Stimulated activated CD8-positive, alpha-beta memory T cell treated with anti-CD3 and anti-CD28 coated beads, Interleukin-4, amount 100 ng/mL, for 4 hours (primary cell): ENCODE measurements at places on chromosomes 11 and 22.

DNA sequence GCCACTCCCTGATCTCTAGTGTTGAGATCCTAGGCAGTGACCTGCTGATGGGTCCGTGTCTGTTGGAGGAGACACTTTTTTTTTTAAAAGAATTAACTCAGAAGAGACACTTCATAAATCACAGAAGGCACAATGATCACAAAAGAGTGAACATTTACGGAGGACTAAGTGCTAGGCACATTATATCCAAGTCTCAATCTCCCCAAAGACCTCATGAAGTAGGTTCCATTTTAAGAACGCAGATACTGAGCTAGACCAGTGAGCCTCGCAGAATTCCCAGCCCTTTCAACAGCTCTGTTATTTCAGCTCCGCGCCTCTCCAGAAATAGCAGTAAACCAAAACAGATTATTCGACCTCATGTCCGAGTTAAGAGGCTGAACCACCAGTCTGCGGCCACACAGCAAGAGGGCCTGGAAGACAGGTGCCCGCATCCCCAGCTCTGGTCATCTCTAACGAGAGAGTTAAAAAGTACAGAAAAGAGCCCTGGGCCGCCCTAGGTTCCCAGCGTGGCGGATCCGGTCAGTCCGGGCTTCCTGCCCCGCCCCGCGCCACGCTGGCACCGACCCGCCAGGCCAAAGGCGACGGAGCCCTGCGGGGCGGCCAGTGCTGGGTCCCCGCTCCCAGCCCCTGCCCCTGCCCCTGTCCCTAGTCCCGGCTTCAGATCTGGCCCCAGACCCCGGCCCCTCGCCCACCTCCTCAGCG is 612 bp downstream of the XBP1 start:
- DNase-seq = no peak

DNA sequence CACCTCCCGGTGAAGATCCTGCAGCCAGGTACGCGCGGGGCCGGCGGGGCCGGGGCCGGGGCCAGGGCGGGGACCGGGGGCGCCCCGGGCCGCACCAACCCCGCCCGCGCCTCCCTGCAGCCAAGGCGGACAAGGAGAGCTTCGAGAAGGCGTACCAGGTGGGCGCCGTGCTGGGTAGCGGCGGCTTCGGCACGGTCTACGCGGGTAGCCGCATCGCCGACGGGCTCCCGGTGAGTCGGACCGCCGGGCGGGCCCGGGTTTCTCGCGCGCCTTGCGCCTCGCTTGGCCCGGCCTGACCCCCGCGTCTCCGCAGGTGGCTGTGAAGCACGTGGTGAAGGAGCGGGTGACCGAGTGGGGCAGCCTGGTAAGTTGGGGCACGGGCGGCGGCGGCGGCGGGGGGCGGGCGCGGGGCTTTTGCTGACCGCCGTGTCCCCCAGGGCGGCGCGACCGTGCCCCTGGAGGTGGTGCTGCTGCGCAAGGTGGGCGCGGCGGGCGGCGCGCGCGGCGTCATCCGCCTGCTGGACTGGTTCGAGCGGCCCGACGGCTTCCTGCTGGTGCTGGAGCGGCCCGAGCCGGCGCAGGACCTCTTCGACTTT is 531 bp downstream of the PIM3 start:
- DNase-seq = no peak

DNA sequence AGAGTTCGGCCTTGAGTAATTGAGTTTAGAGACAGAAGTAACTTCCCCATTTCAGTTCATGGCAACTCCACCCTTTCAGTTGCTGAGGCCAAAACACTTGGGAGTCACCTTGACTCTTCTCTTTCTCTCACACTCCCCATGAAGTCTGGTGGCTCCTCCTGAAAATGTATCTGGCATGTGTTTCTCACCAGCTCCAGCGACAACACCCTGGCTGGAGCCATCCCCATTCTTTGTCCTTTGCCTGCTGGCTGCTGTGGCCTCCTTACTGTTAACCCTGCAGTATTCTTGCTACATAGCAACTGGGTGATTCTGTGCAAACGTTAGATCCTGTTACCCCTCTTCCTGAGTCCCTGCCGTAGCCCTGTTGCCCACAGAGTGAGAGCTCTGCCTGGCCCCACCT is 23.8 kb downstream of the SLC6A5 start:
- no peak for DNase-seq

- no peak for DNase-seq
These were observed 380.1 kb downstream of the SHANK2 start for GRCh38 chr11:70872299-70872698.

DNA sequence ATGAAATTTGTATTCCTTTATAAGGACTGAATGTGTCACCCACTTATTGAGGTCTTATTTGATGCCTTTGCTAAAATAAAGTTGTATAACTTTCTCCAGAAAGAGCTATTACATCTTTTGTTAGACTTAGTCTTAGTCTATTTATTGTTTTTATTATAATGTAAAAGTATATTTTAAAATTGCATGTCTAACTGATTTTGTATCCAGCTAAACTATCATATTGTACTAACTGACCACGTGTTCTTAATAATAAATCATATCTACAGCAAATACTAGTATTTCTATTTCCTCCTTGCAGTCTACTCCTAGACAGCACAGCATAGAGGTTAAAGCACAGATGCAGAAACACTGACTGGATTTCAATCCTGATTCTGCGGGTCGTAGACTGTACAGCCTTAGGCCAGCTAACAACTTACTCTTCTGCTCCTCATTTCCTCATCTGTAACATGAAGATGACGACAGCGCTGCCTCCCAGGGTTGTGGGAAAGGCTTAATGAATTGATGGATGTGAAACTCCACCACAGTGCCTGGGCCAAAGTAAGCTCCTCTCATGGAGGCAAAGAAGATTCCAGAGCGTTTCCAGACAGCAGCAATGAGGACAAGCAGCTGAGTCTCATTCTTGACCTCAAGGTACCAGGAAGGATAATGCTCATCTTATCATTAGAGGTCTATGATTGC is 13.2 kb downstream of the IFITM10 start:
- no peak for DNase-seq

DNA sequence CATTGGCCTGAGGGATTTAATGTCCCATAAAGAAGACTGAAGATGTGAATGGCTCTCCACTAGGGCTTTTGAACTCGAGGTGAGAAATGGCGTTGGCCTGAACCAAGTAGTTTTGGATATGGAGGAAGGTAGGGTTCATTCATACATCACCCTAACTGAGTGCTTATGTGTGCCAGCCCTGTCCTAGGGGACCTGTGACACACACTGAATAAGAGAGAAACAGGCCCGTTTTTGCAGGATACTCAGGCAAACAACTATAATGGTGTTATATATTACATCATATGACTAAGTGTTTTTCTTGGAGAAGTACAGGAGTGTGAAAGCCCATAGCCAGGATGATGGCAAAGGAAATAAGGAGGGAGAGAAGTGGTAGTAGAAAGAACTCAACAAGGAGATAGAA is 368.1 kb downstream of the TMEM135 start:
- no peak for DNase-seq

GRCh38 chr11:64800303-64801157 is 2.5 kb downstream of the MAP4K2 start:
- DNase-seq = no peak

- no peak for DNase-seq
These were observed 7.6 kb upstream of the MUC5AC start for GRCh38 chr11:1150116-1150515.

DNA sequence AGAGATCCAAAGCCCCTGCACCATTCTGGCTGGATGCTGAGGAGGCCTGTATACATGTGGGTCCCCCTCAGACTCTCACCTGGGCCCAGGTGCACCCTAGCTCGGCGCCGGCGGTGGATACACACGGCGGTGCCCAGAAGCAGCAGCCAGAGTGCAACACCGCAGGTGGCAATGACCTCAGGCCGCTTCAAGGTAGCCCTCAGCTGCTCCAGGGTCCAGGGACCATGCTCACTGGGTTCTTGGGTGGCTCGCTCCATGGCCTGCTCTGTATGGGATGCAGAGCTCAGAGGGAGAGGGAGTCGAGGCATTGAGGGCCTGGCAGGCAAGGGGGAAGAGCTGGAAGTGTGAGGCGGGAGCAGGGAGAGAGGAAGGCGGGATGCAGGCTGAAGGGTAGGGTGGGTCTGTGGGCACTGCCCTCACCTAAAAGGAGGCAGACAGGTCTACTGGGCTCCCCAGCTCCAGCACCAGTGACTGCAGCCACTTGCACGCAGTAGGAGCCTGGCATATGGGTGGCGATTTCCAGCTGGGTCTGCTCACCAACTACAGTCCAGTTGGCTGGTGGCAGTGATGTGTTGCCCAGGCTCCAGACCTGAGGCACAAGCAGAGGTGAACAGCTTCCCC is 3.8 kb downstream of the ROBO4 start:
- no peak for DNase-seq

- DNase-seq = no peak
These were observed 57.5 kb upstream of the PLET1 start for GRCh38 chr11:112318184-112318591.

- DNase-seq = no peak
These were observed 58.3 kb downstream of the CERK start for GRCh38 chr22:46679706-46680269.

- no peak for DNase-seq
These were observed 127.2 kb upstream of the ALX4 start for GRCh38 chr11:44437122-44437521.

- DNase-seq = no peak
These were observed at the start of gene OR5D14 for GRCh38 chr11:55795256-55795655. TSS of gene OR5D14 (plus strand) at chr11:55795556. CDS start at chr11:55795556, 0 bp downstream.

- DNase-seq = no peak
These were observed 58.1 kb upstream of the FAM181B start for GRCh38 chr11:82791779-82792178.

DNA sequence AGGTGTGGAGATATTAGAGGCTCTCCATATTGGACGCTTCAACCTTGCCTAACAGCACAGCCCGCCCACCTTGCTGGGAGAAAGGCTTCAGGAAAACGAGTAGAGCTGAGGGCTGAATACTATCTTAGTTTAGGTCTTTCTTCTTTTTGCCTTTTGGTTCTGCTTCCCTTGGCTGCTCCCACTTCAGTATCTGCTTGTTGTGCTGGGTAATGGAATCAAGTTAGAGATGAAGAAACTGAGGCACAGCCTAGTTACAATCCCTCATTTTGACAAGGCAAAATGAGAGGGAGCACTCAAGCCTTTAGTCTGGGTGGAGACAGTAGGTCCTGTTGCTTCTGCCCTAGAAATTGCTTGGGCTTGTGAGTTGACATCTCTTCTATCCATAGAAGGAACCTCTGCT is 41.3 kb upstream of the HSD17B12 start:
- DNase-seq = no peak

GRCh38 chr11:115522302-115522701 is 18.1 kb upstream of the CADM1 start:
- DNase-seq = no peak

GRCh38 chr11:59212744-59213631 is at the start of gene MPEG1:
TSS of gene MPEG1 (minus strand) at chr11:59212927. CDS start at chr11:59212865, 62 bp downstream.
- DNase-seq = no peak

DNA sequence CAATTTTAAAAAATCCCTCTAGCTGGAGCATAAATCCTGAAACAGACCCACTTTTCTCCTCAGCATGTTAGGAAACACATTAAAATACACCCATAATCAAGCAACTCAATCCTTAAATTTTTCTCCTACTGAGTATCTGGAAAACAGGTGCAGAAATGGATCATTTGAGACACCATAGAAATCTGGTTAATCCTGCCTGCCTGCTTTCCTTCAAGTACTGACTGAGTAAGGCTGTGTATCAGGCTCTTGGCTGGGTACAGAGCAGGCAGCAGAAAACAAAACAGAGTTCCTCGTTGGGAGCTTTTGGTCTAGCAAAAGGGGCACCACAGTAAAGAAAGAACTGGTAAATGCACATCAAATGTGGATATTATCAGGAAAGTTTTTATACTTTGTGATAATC is 1.9 kb downstream of the KCNQ1OT1 start:
- DNase-seq = no peak

DNA sequence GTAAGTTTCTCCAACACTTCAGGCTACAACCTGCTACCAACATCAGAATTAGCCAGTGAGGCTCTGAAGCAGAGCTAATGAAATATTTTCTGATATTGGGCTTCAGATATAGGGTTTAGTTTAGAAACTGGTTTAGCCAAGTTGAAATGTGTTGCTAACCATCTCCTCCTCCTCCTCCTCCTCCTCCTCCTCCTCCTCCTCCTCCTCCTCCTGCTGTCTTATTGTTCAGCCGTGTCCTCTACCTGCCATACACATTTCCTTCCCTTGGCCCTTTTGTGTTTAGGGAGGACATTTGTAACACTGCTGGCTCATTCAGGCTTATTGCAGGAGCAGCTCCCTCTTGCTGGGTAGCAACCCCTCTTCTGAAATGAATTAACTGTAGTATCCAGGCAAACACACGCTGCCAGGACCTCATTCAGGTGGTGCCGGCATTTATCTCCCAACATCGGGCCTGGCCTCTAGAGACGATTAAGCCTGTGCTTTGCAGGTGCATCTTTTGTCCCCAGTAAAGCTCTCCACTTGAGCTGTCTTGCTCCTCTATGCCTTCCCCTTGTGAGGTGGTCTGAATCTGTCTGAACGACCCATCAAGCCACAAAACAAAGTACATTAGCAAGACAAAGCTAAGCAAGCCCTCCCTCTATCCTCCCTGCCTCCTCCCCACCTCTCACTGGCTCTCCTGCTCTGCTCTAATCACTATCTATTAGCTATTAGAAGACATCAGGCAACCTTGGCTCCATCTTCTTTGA is 82.9 kb downstream of the KCNJ1 start:
- no peak for DNase-seq

GRCh38 chr11:132792341-132793140 is 739.8 kb downstream of the OPCML start:
- DNase-seq = no peak

- no peak for DNase-seq
These were observed 23.0 kb upstream of the RRAS2 start for GRCh38 chr11:14381968-14382367.

DNA sequence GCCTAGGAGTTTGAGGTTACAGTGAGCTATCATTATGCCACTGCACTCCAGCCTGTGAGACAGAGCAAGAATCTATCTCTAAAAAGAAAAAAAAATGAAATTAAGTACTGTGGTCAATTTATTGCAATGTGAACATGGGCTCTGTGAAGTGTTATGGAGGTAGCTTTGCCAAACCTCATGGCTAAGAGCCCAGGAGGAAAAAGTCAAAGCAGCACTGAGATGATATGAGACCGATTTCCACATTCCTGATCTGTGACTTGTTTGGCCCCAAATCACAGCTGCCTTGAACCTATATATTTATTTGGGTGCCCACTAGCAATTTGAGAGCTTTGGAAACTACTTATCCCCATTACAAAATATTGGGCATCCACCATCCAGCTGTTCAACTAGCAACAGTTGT is 29.8 kb upstream of the TMEM135 start:
- no peak for DNase-seq

GRCh38 chr11:40321537-40321936 is 1137.9 kb downstream of the LRRC4C start:
- DNase-seq = no peak

- no peak for DNase-seq
These were observed 1.9 kb downstream of the CD151 start for GRCh38 chr11:834371-835316.

GRCh38 chr11:94794287-94795168 is 26.4 kb downstream of the AMOTL1 start:
- DNase-seq = no peak

GRCh38 chr22:23566705-23567475 is 13.2 kb downstream of the IGLL1 start:
- DNase-seq = no peak

GRCh38 chr11:20010851-20011225 is 149.4 kb downstream of the DBX1 start:
- no peak for DNase-seq

- no peak for DNase-seq
These were observed 113.5 kb downstream of the SLC1A2 start for GRCh38 chr11:35305670-35306382.

GRCh38 chr22:30305519-30305905 is 16.2 kb upstream of the CASTOR1 start:
- no peak for DNase-seq

GRCh38 chr11:61092908-61093763 is 9.2 kb upstream of the CD5 start:
- DNase-seq = no peak

- DNase-seq = no peak
These were observed 562.3 kb downstream of the NTM start for GRCh38 chr11:131932584-131933325.
